ENCODE measurements at places on chromosomes 2 and 18. TPM values are rescaled to one million over a fixed set of nuclear protein-coding genes. Genes with fewer than 3 reads are reported as not detected.

The LCT gene
- not detected for total RNA-seq

The KHK gene
- 2.5 TPM for total RNA-seq

The GMPPA gene
- total RNA-seq: 37.0 TPM

The IL1F10 gene
- total RNA-seq: not detected

The FAM161A gene
- 0.63 TPM for total RNA-seq

The ZAP70 gene
- total RNA-seq: not detected

The KANSL1L gene
- 13.4 TPM for total RNA-seq

The CPLX4 gene
- not detected for total RNA-seq
